ENCODE measurements at places on chromosomes 1 and 21. TPM values are rescaled to one million over a fixed set of nuclear protein-coding genes. Genes with fewer than 3 reads are reported as not detected.

Gene SYF2
- 19.2 TPM for total RNA-seq

Gene KCNT2
- 2.9 TPM for total RNA-seq

Gene IGSF21
- total RNA-seq = not detected

Gene HSPA6
- 0.75 TPM for total RNA-seq

Gene DR1
- total RNA-seq = 13.8 TPM

Gene RAB3B
- total RNA-seq = 3.7 TPM

Gene FAM78B
- under 0.01 TPM for total RNA-seq

All from smooth muscle cell of the coronary artery (primary cell).